ENCODE measurements at places on chromosomes 5 and 9.

- DNase-seq, result no peak
Measured at GRCh38 chr5:151703227-151703626, 16.5 kb upstream of the SPARC start.

DNA sequence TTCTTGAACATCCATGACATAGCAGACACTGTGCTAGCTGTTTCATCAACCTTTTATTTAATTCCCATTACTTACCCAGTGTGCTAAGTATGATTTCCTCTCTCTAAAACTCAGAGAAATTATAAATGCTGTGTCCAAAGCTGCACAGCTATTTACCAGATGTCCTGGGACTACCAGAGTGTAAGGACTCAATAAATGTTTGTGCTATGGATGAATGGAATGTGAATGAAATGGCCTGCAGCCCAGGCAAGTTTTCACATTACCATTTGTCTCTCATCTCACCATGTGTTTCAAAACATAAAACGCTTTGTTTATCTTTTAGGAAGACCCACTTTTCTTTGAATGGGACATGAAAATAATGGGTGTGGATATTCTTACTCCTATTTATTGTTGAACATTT is 96.2 kb downstream of the ARHGEF28 start:
- no peak for DNase-seq

- DNase-seq, result no peak
Measured at GRCh38 chr5:117657541-117657940, 1082.9 kb upstream of the SEMA6A start.

GRCh38 chr5:88663793-88664216 is 219.2 kb downstream of the MEF2C start:
- DNase-seq, result no peak

DNA sequence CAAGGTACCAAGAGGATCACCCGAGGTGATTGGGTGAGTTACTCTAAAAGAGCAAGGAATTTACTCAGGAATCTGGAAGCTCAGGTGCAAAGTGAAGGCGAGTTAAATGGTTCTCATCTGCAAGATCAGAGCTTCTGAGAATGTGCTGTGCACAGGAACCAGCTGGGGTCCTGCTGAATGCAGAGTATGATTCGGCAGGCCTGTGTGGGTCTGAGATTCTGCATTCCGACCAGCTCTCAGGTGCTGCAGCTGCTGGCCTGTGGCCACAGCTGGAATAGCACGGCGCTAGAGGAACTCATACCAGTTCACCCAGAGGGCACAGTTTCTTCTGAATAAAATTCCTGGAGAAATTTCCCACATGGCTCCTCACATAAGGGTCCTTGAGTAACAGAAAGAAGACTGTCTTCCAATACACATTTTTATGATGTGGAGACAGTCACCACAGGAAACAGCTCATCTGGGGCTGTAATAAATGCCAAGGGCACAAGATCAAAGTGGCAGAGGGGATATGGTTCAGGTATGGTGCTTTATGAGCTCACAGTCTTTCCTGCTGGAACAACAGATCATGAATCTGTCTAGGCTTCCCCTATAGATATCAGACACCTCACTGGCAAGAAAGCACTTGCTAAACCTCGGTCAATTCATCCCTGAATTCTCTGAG is 83.9 kb downstream of the PTPN3 start:
- no peak for DNase-seq

GRCh38 chr5:126046846-126047571 is 376.2 kb upstream of the GRAMD2B start:
- DNase-seq, result no peak

- DNase-seq, result no peak
Measured at GRCh38 chr5:5014586-5015235, 125.4 kb upstream of the ADAMTS16 start.
